ENCODE measurements at places on chromosomes 7 and 10.

DNA sequence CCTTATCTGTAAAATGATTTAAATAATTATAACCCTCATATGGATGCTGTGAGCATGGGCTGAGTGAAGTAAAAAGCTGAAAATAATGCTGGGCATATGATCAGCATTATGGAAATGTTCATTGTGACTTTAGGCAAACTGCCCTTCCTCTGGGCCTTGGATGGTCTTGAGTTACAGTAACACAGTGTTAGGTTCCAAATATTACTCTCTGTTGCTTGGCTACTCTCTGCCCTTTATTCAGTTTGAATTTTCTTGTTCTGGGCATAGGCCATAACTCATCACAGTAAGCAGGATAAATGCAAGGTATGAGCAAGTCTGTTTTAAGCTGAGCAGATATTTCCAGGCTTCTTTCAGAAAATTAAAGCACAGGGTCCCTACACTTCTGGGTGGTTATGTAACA, 868.0 kb downstream of the KCNMA1 start:
- no peak for DNase-seq

DNA sequence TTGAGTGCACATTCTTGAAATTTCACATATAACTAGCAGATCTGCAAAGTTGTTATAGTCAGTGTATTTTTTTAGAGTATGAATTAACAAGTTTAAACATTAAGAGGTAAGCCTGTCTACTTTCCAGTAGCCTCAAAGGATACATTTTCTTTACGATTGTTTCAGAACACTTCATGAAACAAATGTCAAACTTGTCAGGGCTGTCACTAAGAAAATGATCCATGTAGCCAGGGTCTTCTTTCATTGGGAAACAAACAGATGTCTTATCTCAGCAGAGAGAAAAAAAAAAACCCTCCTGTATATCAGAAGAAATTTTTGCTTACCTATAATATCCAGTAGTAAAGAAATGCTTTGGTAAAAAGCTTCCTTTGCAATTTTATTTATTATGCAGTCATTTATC, 192.4 kb downstream of the PHF14 start:
- no peak for DNase-seq

DNA sequence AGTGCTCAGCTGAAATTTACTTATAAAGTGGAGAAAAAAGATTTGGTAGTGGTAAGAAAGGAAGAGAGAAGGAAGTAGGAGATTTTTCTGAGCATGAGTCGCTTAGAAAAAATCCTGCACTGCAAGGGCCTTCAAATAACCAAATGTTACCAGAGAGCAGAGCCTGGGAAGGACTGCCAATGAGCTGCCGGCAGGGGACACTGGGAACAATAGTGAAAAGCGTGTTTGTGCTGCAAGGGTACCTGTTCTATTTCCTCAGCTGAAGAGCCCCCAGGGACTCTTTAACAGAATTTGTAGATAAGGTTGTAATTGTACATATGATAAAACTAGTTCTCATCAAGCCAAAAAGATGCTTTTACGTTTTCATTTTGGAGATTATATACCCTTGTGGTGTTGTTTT, 696.3 kb upstream of the C7orf33 start:
- no peak for DNase-seq

DNA sequence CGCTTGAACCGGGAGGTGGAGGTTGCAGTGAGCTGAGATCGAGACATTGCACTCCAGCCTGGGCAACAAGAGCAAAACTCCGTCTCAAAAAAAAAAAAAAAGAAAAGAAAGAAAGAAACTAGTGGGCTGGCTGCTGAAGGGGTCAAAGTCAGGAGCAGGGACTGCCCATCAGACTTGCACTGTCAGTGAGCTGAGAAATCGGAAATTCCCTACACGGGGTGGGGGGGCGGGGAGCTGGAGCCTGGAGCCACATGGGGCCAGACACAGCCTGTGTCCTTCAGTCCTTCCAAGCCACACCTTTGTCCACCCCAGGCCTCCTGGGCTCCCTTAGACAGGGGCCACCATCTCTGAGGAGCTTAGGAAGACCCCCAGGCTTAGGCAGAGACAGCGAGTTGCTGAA, 34.5 kb downstream of the SRRM3 start:
- DNase-seq = no peak

- DNase-seq = no peak
Observed at GRCh38 chr7:94510582-94511496, 1.2 kb downstream of the CASD1 start.

DNA sequence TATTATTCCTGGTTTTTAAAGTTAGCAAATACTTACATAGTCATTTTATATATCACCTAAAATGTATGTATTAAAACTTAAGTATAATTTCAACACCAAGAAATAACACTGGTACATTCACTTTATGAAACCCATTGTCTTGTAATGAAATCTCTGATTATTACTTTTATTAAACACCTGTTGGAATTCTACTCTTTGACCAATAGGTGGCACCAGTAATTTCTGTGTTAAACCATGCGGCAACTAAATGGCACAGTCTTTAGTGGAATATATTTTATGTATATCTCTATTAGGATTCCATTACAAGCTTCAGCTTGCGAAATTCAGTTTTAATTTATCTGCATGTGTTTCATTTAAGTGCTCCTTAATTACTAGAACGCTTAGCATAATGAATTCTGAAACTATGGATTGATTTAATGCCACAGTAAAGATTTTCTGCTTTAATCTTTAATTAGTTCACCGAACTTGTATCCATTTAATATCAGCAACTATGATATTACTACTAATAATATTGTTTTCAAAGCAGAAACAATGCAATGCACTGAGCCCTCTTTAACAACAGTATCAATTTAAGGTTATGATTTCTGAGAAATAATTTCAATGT, 181.3 kb downstream of the MAGI2 start:
- no peak for DNase-seq

- no peak for DNase-seq
Observed at GRCh38 chr10:122475591-122476332, 14.4 kb downstream of the HTRA1 start.

DNA sequence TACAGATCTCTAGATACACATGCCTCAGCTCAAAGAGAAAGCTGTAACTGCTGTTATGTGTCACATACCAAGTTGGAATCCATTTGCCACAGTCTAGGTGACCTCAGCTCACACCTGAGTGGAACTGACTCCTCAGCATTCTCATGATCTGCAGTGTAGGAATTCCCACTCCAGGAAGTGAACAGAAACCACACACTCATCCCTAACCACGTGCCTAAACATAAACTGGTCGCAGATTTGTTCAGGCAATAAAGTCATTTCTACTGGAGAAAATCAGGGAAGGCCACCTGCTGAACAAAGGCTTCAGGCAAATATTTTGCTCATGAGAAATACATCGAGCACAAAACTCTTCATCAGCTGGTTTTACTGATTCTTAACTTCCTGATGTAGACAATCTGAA, 23.0 kb upstream of the ZMYND11 start:
- DNase-seq = no peak

DNA sequence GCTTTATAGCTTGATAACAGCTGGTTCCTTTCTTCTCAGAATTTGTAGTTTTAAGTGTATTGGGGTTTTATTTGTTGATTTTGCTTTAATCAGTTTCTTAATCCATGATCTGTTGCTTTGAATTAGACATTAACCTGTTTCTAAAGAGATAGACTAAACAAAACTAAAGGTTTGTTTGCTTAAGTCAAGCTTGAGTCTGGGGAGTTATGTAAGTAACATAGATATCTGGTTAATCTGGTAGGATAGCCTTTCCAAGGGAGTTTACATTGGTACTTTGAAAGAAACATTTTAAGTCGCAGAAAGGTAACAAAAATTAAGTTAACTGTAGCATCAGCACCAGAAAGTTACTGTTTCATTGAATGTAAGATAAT, 5.4 kb downstream of the PPP2R2D start:
- no peak for DNase-seq

DNA sequence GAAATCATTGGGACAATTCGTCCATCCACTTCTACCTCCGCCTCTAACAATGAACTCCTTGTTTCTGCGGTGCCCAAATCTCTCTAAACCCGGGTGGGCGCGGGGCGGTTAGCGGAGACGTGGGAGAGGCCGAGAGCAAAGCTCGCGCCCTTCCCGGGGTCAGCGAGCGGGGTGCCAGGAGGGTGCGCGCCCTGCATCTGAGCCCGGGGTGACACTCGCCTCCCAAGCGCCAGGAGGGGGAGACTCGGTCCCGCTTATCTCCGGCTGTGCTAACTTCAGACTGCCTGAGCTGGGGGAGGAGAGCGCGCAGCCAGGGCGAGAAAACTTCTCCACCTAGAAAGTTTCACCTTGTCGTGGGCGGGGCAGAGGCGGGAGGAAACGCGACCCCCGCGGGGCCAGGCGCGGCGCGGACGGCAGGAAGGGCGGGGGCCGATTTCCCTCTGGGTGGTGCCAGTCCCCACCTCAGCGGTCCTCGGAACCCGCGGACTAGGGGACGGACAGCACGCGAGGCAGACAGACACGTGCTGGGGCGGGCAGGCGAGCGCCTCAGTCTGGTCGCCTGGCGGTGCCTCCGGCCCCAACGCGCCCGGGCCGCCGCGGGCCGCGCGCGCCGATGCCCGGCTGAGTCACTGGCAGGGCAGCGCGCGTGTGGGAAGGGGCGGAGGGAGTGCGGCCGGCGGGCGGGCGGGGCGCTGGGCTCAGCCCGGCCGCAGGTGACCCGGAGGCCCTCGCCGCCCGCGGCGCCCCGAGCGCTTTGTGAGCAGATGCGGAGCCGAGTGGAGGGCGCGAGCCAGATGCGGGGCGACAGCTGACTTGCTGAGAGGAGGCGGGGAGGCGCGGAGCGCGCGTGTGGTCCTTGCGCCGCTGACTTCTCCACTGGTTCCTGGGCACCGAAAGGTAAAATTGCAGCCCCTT, at the start of gene MET:
TSS of gene MET (plus strand) at position 516 of the 915 bp plus-strand sequence. CDS start 26,889 bp downstream, outside the sequence.
- DNase-seq = no peak

GRCh38 chr7:92737706-92738105, 98.7 kb downstream of the CDK6 start:
- no peak for DNase-seq

GRCh38 chr10:104472505-104472904, 118.9 kb downstream of the CFAP58 start:
- DNase-seq = no peak

GRCh38 chr7:79453558-79454360, at the start of gene MAGI2:
Gene MAGI2, minus strand, starts transcription at chr7:79453667. Its CDS starts 347 bp downstream, at chr7:79453320.
- DNase-seq = no peak

DNA sequence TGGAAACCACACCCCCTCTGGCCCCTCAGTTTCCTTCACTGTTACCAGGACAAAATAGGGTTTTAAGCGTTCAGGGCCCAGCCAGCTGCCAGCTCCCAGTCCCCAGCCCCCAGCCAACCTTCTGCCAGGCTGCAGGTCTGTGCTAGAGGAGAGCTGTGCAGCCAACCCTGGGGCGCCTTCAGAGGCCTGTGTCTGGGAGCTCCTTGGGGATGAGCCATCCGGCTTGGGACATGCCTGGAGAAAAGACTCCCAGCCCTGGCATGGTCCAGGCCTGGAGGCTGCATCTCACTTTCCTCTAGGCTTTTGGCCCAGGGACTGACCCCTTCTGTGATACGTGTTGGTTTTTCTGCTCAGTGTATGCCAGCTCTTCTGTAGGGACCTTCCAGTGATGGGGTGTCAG, 487.6 kb upstream of the MGMT start:
- no peak for DNase-seq

DNA sequence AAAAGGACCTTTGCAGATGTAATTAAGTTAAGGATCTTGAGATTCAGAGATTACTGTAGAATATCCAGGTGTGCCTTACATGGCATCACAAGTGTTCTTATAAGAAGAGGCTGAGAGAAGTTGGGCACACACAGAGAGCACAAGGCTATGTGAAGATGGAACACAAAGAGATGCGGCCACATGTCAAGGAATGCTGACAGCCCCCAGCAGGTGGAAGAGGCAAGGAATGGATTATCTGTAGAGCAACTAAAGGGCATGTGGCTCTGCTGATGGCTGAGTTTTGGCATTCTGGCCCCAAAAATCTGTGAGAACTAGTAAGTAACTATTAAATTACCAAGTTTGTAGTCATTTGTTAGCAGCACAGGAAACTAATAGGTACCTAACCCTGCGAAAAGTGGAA, 640.7 kb upstream of the PCDH15 start:
- DNase-seq = no peak

GRCh38 chr10:34769899-34770298, 45.2 kb downstream of the PARD3 start:
- DNase-seq = no peak

- no peak for DNase-seq
Observed at GRCh38 chr7:140035400-140036223, 27.1 kb downstream of the PARP12 start.

DNA sequence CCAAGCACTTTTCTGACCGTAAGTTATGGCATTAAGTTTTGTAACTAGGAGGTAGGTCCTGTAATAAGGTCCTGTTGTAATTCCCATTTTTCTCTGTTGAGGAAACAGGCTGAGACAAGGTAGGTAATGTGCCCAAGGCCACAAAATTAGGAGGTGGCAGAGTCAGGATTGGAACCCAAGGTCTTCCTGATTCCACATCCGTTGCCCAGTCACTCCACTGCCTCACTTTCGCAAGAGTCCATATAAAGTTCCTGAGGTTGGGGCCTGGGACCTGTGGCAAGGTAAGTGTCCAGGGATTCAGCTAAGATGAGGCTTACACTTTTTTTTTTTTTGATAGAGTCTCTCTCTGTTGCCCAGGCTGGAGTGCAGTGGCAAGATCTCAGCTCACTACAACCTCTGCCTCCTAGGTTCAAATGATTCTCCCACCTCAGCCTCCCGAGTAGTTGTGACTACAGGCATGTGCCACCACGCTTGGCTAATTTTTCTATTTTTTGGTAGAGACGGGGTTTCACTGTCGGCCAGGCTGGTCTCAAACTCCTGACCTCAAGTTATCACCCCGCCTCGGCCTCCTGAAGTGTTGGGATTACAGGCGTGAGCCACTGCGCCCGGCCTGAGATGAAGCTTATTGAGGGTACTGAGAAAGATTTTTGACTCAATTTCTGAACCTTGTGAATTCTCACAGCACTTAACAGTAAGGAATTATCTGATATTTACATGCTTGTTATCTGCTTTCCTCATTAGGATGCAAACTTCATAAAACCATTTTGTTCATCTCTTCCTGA, 20.3 kb upstream of the GNA12 start:
- no peak for DNase-seq

- DNase-seq = no peak
Observed at GRCh38 chr7:22827563-22827962, 4.9 kb upstream of the TOMM7 start.

- no peak for DNase-seq
Observed at GRCh38 chr7:93895859-93896600, 5.5 kb upstream of the TFPI2 start.

DNA sequence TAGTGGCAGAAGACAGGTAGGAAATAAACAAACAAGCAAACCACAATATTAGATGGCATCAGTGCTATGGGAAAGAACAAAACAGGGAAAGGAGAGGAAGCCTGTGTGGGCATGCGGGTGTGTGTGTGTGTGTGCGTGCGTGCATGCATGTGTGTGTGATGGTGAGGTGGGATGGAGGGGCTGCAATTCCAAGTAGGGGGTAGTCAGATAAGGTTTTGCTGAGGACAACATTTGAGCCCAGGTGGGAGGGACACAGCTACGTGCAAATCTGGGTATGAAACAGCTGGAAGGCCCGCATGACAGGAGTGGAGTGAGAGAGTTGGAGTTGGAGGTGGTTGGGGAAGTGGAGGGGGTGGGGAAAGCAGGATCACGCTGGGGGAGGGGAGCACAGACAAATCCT, 121.0 kb upstream of the PARD3 start:
- DNase-seq = no peak

- no peak for DNase-seq
Observed at GRCh38 chr10:121927318-121927840, 452 bp downstream of the ATE1 start.

- DNase-seq = no peak
Observed at GRCh38 chr7:77788327-77788902, 9.8 kb downstream of the TMEM60 start.

GRCh38 chr10:131804551-131805295, 96.1 kb upstream of the PPP2R2D start:
- DNase-seq = no peak

Measured in activated naive CD4-positive, alpha-beta T cell (primary cell).